Vagina (tissue), 2 donors: ENCODE measurements at places on chromosomes 13 and 19.

- peaks cover 9% of the 10 kb centered on the region for H3K4me1 ChIP-seq
- H3K36me3 ChIP-seq: no peaks in the 10 kb centered on the region
- no peak overlapping the region for H3K27ac ChIP-seq
- no peak for DNase-seq
- no peak overlapping the region for H3K4me3 ChIP-seq
These were observed 6.1 kb upstream of the PRKD2 start for GRCh38 chr19:46723023-46723461.

GRCh38 chr19:12133069-12133468 is 7.1 kb downstream of the ZNF20 start:
- H3K4me3 ChIP-seq: no peak overlapping the region
- no peak overlapping the region for H3K27ac ChIP-seq
- peaks cover 9% of the 10 kb centered on the region for H3K36me3 ChIP-seq
- no peaks in the 10 kb centered on the region for H3K27me3 ChIP-seq

DNA sequence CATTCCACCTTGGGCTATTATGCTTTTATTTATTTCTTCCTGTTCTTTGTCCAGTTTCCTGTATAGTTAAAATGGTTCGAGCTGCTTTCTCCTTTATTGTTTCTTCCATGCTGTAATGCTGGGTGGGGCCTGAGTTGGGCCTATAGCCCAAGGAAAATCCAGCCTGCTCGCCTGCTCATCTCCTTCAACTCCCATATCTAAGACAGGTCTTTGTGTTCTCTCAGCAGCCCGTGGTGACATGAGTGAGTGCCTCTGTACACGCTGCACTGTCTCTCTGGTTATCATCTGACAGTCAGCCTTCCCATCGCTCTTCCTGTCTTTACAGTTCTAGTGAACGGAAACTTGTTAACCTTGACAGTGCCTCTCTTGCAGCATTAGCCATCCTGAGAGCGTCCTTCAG is 221.9 kb upstream of the SLC10A2 start:
- no peaks in the 10 kb centered on the region for H3K27me3 ChIP-seq
- no peak for DNase-seq
- no peaks in the 10 kb centered on the region for H3K36me3 ChIP-seq
- no peak overlapping the region for H3K27ac ChIP-seq
- no peaks in the 10 kb centered on the region for H3K4me1 ChIP-seq
- H3K4me3 ChIP-seq: no peak overlapping the region

GRCh38 chr19:1941146-1942077 is at the start of gene CSNK1G2:
Gene CSNK1G2, plus strand, starts transcription at chr19:1941172. Its CDS starts 28,601 bp downstream, at chr19:1969773.
- H3K4me1 ChIP-seq: peaks cover 56% of the 10 kb centered on the region
- no peaks in the 10 kb centered on the region for H3K36me3 ChIP-seq
- H3K27ac ChIP-seq: peak within 1 kb of the TSS; percentile 91
- DNase-seq: no peak

DNA sequence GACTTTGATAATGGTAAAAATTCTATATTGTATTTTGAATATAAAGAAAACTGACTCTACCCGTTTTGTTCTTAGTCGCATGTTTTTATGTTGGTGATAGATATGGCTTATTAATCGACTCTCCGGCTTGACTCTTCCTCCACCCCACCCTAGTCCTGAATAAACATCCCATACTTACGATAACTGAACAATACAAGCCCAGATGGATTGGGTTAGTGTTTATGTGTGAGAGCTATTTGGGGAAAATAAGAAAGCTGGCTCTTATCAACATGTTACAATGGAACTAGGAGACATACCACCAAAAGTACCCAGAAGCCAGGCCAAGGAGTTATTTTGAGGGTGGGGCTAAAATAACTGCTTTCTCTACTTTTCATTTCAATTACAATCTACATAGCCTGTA is 796.3 kb downstream of the DIAPH3 start:
- no peaks in the 10 kb centered on the region for H3K27me3 ChIP-seq
- no peaks in the 10 kb centered on the region for H3K36me3 ChIP-seq
- no peak for DNase-seq

GRCh38 chr19:7506385-7507328 is 9.2 kb upstream of the ZNF358 start:
- no peak overlapping the region for H3K27ac ChIP-seq
- H3K27me3 ChIP-seq: no peaks in the 10 kb centered on the region
- no peak overlapping the region for H3K4me3 ChIP-seq
- DNase-seq: no peak
- peaks cover 15% of the 10 kb centered on the region for H3K4me1 ChIP-seq
- no peaks in the 10 kb centered on the region for H3K36me3 ChIP-seq

- peak within 1 kb of the TSS; percentile 87 for H3K4me3 ChIP-seq
- H3K4me1 ChIP-seq: peaks cover 8% of the 10 kb centered on the region
These were observed at the start of gene ZNF799 for GRCh38 chr19:12400633-12401502. Gene ZNF799, minus strand, starts transcription at chr19:12401271. Its CDS starts 201 bp downstream, at chr19:12401070.

DNA sequence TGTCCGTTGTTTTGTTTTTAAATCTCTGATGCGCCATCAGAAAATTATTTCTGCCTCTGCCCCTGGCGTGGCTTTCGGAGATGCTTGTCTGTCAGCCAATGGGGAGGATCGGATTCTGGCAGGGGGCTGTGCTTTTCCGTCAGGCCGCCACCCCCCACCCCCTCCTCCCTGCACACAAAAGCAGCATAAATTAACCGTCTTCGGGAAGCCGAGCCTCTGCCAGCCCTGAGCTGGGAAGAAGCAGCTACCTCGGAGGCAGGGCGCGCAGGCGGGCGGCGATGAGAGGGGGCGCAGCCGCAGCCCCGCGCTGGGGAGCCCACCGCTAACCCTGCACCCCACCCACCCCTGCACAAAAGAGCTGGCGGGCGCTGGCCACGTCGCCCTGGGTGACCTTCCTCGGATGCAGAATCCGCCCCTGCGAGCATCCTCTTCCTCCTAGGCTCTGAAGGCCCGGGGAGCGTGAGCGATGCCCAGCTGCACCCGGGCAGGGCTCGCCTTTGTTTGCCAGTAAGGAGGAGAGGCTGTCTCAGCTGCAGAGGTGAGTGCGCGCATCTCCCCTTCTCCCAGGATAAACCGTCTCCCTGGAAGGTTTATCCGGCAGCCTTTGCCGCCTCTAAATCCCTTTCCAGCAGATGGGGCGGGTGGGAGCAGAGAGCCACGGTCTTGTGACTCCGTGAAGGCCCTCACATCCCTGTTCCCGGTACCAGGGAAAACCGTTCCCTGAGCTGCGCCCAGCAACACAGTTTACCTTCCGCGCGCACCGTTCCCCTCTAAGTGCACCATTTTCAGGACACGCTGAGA is at the start of gene ATCAY:
Gene ATCAY (plus strand): TSS at position 215 of the 801 bp plus-strand sequence. CDS start 5,083 bp downstream, outside the sequence.
- H3K36me3 ChIP-seq: no peaks in the 10 kb centered on the region
- no peaks in the 10 kb centered on the region for H3K4me1 ChIP-seq
- no peak for DNase-seq
- peaks cover 9% of the 10 kb centered on the region for H3K27me3 ChIP-seq
- H3K27ac ChIP-seq: no peak within 1 kb of the TSS

GRCh38 chr19:17954401-17954800 is 12.5 kb upstream of the KCNN1 start:
- DNase-seq: no peak
- H3K27me3 ChIP-seq: peaks cover 18% of the 10 kb centered on the region
- peaks cover 32% of the 10 kb centered on the region for H3K4me1 ChIP-seq
- H3K27ac ChIP-seq: no peak overlapping the region
- H3K4me3 ChIP-seq: no peak overlapping the region

DNA sequence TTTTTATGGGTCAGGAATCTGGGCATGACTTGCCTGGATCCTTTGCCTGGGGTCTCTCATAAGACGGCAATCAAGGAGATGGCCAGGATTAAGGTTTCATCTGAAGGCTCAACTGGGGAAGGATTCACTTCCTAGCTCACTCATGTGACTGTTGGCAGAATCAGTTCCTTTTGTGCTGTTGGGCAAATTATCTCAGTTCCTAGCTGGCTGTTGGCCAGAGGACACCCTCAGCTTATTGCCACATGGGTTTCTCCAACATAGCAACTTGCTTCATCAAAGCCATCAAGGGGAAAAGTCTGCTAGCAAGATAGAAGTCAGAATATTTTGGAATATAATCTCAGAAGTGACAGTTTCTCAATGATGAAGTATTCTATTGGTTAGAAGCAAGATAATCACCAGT is 12.2 kb upstream of the EVI5L start:
- no peaks in the 10 kb centered on the region for H3K27me3 ChIP-seq
- H3K4me1 ChIP-seq: no peaks in the 10 kb centered on the region
- no peaks in the 10 kb centered on the region for H3K36me3 ChIP-seq
- no peak overlapping the region for H3K4me3 ChIP-seq

GRCh38 chr13:79880818-79881217 is 399.9 kb downstream of the NDFIP2 start:
- H3K27ac ChIP-seq: no peak overlapping the region
- H3K4me1 ChIP-seq: no peaks in the 10 kb centered on the region
- DNase-seq: no peak
- H3K36me3 ChIP-seq: no peaks in the 10 kb centered on the region
- no peaks in the 10 kb centered on the region for H3K27me3 ChIP-seq

- DNase-seq: no peak
- H3K27me3 ChIP-seq: no peaks in the 10 kb centered on the region
- H3K27ac ChIP-seq: no peak overlapping the region
- no peak overlapping the region for H3K4me3 ChIP-seq
These were observed 213.1 kb downstream of the OXGR1 start for GRCh38 chr13:96781141-96781540.

DNA sequence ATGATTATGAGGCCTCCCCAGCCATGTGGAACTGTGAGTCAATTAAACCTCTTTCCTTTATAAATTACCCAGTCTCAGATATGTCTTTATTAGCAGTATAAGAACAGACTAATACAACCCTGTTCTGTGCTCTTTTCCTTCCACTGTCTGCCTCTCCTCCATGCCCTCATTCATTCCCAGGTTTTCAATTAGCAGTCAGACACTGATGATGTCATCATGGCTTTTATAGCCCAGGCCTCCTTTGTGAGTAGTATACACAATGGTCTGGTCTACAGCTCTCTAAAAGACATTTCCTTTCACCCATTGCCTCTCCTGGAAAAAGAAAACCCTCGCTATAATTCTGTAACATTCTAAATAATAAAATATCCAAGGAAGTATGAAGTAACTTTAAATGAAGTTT is 25.5 kb downstream of the FGF14 start:
- no peak for DNase-seq
- no peaks in the 10 kb centered on the region for H3K36me3 ChIP-seq
- H3K27ac ChIP-seq: no peak overlapping the region
- H3K4me3 ChIP-seq: no peak overlapping the region
- no peaks in the 10 kb centered on the region for H3K27me3 ChIP-seq
- no peaks in the 10 kb centered on the region for H3K4me1 ChIP-seq

DNA sequence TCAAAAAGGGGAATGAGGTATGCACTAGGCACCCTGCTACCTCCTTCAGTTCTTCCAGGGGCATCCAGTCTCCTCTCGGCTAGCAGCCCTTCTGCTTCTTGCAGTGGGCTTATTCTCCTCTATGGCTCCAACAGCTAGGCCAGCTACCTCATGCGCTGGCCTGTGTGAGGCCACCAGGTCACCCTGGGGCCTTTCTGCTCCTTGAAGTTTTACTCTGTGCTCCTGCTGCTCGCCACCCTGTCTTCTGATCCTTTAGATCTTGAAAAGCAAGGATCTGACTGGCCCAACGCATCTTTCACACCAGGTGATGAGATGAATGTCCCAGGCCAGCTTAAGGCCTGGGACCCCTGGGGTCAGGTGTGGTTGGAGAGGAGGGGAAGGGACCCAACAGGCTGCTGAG is 66.2 kb downstream of the RUBCNL start:
- H3K4me3 ChIP-seq: no peak overlapping the region
- H3K36me3 ChIP-seq: no peaks in the 10 kb centered on the region
- no peaks in the 10 kb centered on the region for H3K27me3 ChIP-seq
- H3K4me1 ChIP-seq: no peaks in the 10 kb centered on the region
- no peak for DNase-seq
- no peak overlapping the region for H3K27ac ChIP-seq
